Activated CD4-positive, alpha-beta T cell treated with anti-CD3 and anti-CD28 coated beads, Interleukin-2, amount 50 U/mL, for 4 hours (primary cell): ENCODE measurements at places on chromosomes 4 and X.

DNA sequence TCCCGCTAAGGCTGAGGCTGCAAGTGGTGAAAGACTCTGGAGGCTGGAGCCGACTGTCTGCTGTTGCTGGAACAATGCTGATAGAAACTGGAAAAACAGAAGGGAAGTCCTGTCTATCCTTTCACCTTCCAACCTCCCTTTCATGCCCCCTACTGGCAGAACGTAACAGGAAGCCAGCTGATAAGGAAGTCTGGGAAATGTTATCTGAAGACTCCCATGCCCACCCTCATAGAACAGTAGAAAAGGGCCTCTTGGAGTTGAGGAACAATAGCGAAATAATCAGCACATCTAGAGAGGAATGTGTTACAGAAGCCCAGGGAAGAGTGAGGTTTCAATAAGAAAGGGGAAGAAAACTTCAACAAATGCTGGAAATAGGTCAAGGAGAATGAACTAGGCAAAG lies 117.1 kb upstream of the DKK2 start:
- no peak for DNase-seq

DNA sequence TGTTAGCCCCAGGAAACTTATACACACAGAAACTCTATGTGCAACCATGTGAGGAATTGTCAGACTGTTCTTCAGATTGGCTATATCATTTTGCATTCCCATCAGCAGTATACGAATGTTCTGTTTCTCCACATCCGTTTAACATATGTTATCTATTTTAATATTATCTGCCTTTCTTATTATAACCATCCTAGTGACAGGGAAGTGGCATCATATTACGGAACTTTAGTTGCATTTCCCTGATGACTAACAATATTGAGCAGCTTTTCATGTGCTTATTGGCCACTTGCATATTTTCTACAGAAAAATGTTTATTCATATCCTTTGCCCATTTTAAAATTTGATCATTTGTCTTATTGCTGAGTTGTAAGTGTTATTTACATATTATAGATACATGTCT lies 36.5 kb upstream of the IL15 start:
- no peak for DNase-seq

- DNase-seq: no peak
Observed at GRCh38 chr4:77022560-77023179, 53.1 kb downstream of the CCNI start.

DNA sequence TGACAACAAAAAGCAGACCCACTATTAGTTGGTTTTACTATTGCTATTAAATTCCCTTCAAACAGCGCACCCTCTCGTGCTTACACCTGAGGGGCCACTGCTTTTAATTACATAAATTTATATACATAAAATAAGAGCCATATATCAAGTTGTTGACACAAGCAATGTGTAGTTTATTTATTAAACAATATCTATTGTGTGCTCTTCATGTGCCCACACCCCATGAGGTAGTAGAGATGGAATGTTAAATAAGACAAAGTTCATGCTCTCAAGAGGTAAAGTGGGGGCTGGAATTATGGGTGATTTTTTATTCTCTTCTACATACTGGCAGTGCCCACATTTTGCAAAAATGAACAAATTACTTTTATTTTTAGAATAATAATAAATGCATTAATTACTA lies 47.3 kb downstream of the KCNIP4 start:
- no peak for DNase-seq

- DNase-seq: no peak
Observed at GRCh38 chr4:128942607-128943006, 133.1 kb downstream of the JADE1 start.

DNA sequence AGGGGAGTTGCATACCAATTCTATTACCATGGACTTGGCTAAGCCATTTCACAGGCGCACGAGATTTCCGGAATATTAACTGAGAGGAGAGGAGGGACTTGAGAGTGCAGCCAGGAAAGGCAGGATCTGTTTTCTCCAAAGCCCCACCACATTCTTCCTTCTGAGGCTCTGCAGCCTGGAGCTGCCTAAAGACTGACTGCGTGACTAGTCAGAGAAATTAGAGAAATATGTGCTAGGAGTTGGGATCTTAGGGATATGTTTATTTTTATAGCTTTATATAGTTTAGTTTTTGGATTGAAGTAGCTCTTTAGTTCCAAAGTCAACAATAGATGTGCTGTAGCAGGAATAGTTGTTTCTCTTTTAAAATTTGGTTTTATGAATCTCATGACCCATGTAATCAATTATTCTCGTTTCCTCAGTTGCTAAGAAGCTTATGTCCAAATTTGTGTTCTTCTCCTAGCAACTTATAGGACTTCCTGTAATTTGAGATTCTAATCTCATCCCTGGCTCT lies 300.1 kb upstream of the DDX53 start:
- DNase-seq: no peak

DNA sequence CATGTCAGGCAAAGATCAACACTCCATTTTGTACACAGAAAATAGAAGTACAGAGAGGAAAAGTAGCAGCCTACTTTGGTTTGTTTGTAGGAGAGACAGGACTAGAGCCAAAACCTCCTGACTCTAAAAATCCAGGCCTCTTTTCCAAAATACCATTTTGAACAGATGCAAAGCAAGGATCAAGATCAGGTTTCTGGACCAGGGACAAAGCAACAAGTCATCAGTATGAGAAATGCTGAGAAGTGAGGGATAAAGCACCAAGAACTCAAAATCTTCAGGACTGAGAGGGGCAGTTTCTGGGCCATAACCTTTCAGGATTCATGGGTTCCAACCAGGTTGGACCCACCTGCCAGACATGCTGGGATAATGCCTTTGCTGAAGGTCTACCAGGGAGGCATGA lies 36.6 kb upstream of the MBTPS2 start:
- no peak for DNase-seq

DNA sequence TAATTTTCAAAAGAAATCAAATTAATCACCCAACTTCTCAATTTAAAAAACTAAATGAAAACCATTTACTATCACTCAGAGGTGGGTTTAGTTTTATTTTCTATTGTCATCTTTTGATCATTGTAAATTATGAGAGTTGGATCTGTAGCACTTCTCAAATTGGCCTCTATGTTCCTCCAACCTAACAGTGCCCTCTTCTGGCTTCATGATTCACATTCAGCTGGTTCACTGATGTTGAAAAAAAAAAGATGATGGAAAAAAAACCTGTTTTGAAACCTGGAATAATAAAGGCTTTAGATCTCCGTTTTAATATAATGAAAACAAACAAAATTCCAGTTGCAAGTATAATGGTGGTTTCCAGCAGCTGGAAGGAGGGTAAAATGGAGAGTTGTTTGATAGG lies 2.4 kb upstream of the NBDY start:
- no peak for DNase-seq

GRCh38 chr4:7476820-7477219 lies 42.1 kb upstream of the PSAPL1 start:
- no peak for DNase-seq

DNA sequence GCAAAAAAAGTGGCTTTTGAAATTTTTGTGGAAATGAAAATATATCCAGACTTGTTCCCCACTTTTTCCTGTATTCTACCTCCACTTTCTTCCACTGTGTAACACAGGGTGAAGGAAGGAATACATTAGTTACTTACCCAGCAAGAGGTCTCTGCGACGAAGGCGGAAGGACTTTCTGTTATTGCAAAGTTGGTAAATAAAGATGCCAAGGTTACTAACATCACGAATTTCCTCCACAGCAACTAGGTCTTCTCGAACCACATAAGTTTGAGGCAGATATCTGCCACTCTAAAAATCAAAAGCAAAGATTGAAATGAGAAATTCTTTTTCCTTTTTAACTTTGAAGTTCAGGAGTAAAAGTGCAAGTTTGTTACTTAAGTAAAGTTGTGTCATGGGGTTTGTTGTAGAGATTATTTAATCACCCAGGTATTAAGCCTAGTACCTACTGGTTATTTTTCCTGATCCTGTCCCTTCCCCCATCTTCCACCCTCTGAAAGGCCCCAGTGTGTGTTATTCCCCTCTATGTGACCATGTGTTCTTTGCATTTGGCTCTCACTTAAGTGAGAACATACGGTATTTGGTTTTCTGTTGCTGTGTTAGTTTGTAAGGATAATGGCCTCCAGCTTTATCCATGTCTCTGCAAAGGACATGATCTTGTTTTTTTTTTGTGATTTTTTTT lies 5.8 kb downstream of the ITM2A start:
- no peak for DNase-seq

DNA sequence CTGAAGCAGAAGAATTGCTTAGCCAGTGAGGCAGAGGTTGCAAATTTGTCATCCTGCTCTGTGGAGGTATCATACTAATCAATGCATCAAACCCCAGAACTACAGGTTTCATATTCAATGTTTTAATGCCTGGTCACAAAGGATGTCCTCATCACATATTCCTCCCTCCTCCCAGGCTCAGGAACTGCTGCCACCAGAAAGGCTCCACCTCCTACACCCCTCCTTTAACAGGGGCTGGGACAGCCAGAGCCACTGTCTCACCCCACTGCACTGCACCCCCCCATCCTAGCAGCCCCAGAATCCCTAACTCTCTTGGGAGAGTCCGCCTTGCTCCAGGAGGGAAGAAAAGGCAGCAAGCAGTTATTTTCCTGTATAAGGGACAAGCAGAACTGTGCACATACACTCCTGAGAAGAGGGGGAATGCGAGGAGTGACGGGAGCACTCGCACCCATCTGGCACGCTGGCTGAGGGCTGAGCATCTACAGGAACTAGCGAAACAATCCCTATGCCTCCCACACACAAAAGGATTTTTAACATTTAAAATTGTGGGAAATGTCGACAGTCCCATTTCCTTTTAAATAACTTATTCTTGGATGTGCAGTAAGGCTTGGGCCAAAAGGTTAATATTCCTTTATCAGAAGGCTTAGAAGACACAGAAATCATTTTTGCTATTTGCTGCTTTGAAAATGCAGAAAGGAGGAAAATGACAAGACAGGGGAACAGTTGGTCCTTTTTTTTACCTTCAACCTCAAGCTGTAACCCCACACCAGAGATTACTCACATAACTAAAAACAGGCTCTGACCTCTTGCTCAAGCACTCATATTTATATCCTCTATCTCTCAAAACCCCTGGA lies 27.8 kb downstream of the CD99L2 start:
- no peak for DNase-seq

- no peak for DNase-seq
Observed at GRCh38 chr4:8242782-8243560, 26.6 kb upstream of the HTRA3 start.
